T-helper 17 cell (primary cell): ENCODE measurements at places on chromosomes 2 and 18.

- H3K4me1 ChIP-seq, result peaks cover 3% of the 10 kb centered on the region
- H3K27ac ChIP-seq, result no peak overlapping the region
- H3K36me3 ChIP-seq, result no peaks in the 10 kb centered on the region
- DNase-seq, result no peak
- H3K4me3 ChIP-seq, result no peak overlapping the region
Observed at GRCh38 chr2:226491112-226491511, 308.5 kb downstream of the IRS1 start.

- no peak overlapping the region for H3K4me3 ChIP-seq
- no peak overlapping the region for H3K27ac ChIP-seq
- H3K27me3 ChIP-seq, result no peaks in the 10 kb centered on the region
- no peaks in the 10 kb centered on the region for H3K4me1 ChIP-seq
Observed at GRCh38 chr2:33836628-33837027, 237.5 kb upstream of the FAM98A start.

GRCh38 chr2:42742740-42743658, 20.9 kb downstream of the OXER1 start:
- no peak overlapping the region for H3K27ac ChIP-seq
- no peak overlapping the region for H3K4me3 ChIP-seq

GRCh38 chr2:217980036-217980435, 22.8 kb downstream of the TNS1 start:
- H3K4me3 ChIP-seq, result no peak overlapping the region
- no peak overlapping the region for H3K27ac ChIP-seq
- H3K27me3 ChIP-seq, result peaks cover 13% of the 10 kb centered on the region
- peaks cover 2% of the 10 kb centered on the region for H3K36me3 ChIP-seq
- no peaks in the 10 kb centered on the region for H3K4me1 ChIP-seq

DNA sequence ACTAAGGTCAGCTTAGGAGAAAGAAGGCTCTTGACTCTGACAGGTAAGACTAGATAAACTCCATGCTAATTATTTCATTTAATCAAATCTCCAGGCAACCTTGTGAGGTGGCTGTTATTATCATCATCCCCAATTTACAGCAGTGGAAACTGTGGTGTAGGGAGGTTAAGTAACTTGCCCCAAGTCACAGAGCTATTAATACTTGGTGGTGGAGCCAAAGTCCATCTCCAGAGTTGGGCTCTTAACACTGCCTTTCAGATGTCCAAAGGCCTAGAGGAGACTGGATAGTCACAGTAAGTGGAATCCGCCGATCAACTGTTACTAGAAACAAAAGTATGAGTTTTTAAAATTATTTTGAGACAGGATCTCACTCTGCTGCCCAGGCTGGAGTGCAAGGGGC, 46.6 kb upstream of the SP3 start:
- no peaks in the 10 kb centered on the region for H3K36me3 ChIP-seq
- peak overlapping the region; percentile 47 for H3K4me3 ChIP-seq
- H3K4me1 ChIP-seq, result peaks cover 16% of the 10 kb centered on the region
- peak overlapping the region; percentile 21 for H3K27ac ChIP-seq
- H3K27me3 ChIP-seq, result peaks cover 30% of the 10 kb centered on the region
- no peak for DNase-seq

DNA sequence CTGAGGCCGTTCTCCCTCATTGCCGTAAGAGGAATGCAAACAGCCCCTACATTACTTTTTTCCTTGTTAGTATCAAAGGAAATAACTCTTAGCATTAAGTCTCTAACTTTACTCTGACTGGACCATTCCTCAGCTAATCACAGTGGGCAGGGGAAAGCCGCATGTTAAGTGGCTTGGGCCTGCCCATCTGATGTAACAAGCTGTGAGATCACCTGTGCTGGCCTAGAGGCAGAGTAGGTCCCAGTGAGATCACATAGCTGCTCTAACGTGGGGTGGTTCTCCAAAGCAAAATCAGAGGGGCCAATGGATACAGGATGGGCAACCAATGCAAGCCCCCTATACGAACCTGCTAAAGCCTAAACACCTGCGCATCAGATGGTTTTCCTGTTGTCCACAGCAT, 5.9 kb upstream of the MOCOS start:
- peaks cover 22% of the 10 kb centered on the region for H3K4me1 ChIP-seq
- no peak overlapping the region for H3K27ac ChIP-seq
- H3K27me3 ChIP-seq, result no peaks in the 10 kb centered on the region
- no peak for DNase-seq
- no peak overlapping the region for H3K4me3 ChIP-seq

DNA sequence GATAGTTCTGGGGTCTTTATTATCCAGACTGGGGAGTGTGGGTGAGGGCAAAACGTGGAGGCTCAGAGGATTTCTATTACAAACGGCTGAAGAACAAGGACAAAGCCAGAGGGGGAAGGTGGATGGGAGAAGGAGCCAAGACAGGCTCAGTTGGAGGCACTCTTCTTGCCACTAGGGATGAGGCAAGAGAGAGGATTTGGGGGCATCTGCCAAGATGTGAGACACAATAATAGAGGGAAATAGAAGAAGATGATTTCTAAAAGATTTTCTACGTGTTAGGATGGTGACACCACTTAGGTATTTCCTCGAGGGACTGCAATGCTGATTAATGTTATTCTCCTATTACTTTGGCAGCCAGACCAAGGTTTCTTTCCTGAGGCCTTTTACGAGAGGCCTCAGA, 71.8 kb downstream of the APOB start:
- H3K27ac ChIP-seq, result no peak overlapping the region
- H3K4me3 ChIP-seq, result no peak overlapping the region
- H3K27me3 ChIP-seq, result peaks cover 43% of the 10 kb centered on the region
- H3K36me3 ChIP-seq, result peaks cover 3% of the 10 kb centered on the region
- DNase-seq, result no peak

DNA sequence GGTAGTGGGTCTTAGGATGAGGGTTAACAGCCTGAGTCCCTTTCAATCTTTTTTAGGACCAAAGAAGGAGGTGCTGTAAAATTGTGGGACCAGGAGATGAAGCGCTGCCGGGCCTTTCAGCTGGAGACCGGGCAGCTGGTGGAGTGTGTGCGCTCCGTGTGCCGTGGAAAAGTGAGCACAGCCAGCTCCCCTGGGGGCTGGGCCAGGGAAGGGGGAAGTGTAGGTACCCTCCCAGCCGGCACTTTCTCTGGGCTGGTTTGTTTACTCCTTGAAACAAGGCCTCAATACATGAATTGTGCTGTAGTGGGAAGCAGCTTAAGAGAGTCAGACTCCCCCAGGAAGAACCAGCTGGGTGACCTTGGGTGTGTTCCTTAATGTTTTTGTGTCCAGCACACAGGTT, 90.1 kb downstream of the RTN4 start:
- H3K27ac ChIP-seq, result peak overlapping the region; percentile 29
- H3K36me3 ChIP-seq, result peaks cover 2% of the 10 kb centered on the region
- DNase-seq, result no peak
- peaks cover 6% of the 10 kb centered on the region for H3K4me1 ChIP-seq
- no peak overlapping the region for H3K4me3 ChIP-seq

- no peak overlapping the region for H3K27ac ChIP-seq
- peaks cover 5% of the 10 kb centered on the region for H3K27me3 ChIP-seq
- peaks cover 9% of the 10 kb centered on the region for H3K4me1 ChIP-seq
- no peaks in the 10 kb centered on the region for H3K36me3 ChIP-seq
- no peak for DNase-seq
Observed at GRCh38 chr2:59882822-59883221, 670.6 kb downstream of the BCL11A start.

GRCh38 chr2:190809876-190810525, 70.6 kb upstream of the GLS start:
- peaks cover 5% of the 10 kb centered on the region for H3K36me3 ChIP-seq
- no peak for DNase-seq
- H3K4me1 ChIP-seq, result peaks cover 5% of the 10 kb centered on the region
- no peak overlapping the region for H3K27ac ChIP-seq

DNA sequence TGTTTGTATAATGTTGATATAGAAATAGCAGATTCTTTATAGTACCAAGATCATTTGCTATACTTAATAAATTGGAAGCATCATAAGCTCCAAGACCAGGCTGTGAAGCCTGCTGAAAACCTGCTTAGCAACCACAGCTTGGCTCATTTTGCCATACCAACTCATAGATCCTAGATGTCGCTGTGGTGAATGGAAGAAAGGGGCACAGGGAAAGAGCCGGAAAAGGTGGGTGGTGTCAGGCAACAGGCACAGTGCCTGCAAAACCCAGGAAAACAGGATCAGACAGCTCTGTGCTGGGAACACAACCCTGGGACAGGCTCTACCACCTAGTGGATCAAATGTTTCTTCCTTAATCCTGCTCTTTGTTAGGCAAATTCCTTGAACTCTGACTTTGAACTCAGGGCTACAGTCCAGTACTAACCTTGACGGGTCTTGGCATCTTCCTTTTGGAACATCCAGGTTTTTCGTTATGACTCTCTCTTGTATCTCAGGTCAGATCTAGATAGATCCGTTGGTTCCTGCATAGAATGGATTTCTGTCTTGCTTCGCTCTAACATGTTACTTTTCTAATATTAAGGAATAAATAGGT, 31.6 kb downstream of the TWSG1 start:
- peaks cover 2% of the 10 kb centered on the region for H3K36me3 ChIP-seq
- H3K4me3 ChIP-seq, result no peak overlapping the region
- no peak for DNase-seq

DNA sequence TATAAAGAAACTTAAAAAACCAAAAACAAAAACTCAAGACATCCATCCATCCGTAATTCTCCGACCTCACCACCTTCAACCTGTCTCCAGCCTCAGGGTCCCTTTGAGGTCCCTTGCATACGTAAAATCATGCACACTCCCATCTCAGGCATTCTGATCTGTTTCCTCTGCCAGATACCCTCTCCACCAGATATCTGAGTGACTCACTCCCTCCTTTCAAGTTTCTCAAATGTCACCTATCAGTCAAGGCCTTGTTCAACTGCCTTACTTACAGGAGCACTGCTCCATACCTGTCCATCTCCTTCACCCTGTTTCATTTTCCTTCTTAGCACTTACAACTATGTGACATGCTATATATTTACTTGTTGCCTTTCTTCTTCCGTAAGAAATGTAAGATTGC, 369.3 kb downstream of the NBAS start:
- no peaks in the 10 kb centered on the region for H3K27me3 ChIP-seq
- peaks cover 4% of the 10 kb centered on the region for H3K4me1 ChIP-seq
- no peak overlapping the region for H3K27ac ChIP-seq
- H3K36me3 ChIP-seq, result peaks cover 7% of the 10 kb centered on the region
